Right ventricle myocardium superior (tissue), 1 donor: ENCODE measurements at places on chromosomes 2 and 18. TPM values are rescaled to one million over a fixed set of nuclear protein-coding genes. Genes with fewer than 3 reads are reported as not detected.

Gene CROCC2
- not detected for total RNA-seq

Gene MLPH
- 80.9 TPM for total RNA-seq

Gene SERPINB13
- not detected for total RNA-seq

Gene ANKRD62
- not detected for total RNA-seq

Gene SP100
- 50.9 TPM for total RNA-seq
